ENCODE measurements at places on chromosomes 16 and 17.

- DNase-seq, result peak; percentile 93
These were observed 649 bp downstream of the GSE1 start for GRCh38 chr16:85613604-85614337.

DNA sequence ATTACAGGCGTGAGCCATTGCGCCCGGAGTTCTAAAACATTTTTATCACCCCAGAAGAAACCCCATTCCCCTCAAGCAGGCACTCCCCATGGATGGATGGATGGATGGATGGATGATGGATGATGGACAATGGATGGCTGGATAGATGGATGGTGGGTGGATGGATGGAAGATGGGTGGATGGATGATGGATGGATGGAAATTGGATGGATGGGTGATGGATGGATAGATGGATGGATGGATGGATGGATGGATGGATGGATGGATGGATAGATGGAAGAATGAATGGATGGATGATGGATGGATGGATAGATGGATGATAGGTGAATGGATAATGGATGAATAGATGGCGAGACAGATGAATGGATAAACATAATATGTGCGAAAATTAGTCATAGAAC lies 16.5 kb downstream of the PLA2G10 start:
- DNase-seq, result no peak

- no peak for DNase-seq
These were observed 36.2 kb upstream of the IRF8 start for GRCh38 chr16:85862476-85863383.

- DNase-seq, result no peak
These were observed 184.6 kb downstream of the TMEM132E start for GRCh38 chr17:34763728-34764665.

DNA sequence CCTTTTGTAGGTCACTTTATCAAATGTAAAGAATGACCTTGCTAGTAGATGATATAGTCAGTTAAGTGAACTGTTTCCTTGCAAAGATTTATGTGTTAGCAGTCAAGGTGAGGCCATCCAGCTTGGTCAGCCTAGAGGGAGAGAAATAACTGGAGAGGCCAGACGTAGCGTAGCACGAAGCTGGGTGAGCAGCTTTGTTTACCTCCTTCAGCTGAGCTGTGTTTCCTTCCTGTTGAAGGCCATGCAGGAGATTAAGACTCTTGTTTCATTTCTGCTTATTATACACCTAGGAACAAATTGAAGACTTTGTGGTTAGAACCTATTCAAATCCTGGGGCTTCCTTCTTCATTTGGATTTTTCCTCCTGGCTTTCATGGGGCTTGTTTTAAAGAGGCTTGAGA lies 267.1 kb downstream of the PHKB start:
- DNase-seq, result no peak

DNA sequence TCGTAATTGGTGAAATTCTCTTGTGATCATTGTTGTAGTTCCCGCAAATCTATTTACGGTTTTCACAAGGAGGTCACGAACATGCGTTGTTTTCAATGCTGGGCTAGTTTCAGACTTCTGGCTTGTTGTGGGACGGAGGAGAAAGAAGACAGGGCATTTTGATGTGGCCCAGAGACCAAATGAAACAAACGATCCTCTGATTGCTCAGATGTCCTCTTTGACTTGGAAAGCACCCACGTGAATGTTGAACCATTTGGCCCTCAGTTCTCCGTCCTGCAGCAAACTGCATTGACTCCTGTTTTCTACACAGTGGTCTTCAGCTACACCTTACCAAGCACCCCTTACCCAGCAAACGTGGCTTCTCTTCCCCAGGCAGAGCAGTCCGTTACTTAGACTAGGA lies 391.0 kb downstream of the WWOX start:
- DNase-seq, result no peak

- DNase-seq, result no peak
These were observed 12.8 kb downstream of the CPD start for GRCh38 chr17:30391534-30391933.

DNA sequence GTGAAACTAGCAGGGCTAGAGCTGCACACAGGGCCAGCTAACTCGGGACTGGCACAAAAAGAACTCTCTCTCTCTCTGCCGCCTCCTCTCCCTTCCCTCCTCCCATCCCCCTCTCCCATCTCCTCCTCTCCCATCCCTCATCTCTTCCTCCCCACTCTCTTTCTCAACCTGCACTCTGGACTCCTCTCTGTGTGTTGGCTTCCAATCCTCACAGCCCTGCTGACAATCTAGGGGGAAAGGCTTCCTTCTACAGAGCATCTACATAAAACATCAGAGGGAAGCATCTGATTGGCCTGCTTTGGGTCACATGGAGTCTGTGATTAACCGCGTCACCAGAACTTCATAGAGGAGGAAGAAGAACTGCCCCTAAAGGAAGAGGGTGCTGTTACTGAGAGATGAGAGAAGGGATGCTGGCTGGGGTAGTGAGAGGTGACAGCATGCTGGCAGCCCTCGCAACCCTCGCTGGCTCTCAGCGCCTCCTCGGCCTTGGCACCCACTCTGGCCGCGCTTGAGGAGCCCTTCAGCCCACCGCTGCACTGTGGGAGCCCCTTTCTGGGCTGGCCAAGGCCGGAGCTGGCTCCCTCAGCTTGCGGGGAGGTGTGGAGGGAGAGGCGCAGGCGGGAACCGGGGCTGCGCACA lies 12.8 kb upstream of the ZFP90 start:
- DNase-seq, result no peak

DNA sequence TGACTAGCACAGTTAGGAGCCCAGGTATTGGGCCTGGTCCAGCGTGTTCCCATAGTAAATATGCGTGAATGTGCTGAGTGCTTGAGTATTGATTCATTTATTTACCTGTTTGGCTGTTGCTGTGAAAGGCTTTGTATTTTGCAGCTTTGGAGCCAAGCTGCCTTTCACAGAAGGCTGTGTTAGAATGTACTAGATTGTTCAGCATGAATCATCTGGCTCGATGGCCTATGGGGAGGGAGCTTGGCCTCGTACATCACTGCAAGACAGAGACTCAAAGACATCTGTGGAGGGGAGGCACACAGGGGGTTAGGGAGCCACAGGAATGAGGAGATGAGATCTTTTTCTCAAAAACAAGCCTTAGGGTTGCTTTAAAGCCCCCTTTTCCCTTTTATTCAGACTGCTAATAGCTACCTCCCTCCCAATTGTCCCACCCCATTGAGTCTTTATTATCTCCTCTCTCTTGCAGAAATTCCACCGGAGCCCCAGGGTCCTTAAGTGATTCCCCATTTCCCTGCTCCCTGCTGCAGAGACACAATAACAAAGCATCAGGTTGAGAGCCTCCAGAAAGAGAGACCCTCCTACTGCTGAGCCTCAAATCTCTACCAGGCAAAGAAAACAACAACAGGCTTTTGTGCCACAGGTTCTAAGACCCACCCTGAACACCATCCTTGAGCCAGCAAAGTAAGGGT lies 307.2 kb downstream of the ABCC12 start:
- DNase-seq, result peak; percentile 65

DNA sequence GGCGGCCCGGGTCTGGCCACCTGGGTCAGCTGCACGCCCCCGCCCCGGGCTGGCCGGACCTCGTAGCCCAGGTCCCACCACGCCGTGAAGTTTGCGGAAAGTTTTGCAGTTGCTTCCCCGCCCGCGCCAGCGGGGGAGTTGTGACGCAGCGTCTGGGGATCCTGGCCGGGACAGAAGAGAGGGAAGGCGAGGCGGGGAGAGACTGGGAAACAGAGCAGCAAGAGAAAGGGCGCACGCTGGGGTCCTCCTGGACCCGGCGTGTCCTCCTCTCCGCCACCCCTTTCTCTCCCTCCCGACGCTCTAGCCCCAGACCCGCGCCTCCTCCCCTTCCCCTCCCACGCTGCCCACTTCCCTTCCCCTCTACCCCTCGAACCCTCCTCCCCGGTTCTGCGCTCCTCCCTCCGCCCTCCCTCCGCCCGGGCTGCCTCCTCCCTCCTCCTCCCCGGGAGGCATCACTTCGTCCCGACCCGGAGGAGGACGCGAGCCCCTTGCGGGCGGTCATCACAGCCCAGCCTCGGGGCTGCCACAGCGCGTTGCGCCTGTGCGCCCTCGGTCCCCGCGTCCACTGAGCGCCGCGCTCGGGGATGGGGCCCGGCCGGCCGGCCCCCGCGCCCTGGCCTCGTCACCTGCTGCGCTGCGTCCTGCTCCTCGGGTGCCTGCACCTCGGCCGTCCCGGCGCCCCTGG lies at the start of gene MRC2:
TSS of gene MRC2 (plus strand) at position 452 of the 685 bp plus-strand sequence. CDS start at position 585, 133 bp downstream.
- peak; percentile 83 for DNase-seq

DNA sequence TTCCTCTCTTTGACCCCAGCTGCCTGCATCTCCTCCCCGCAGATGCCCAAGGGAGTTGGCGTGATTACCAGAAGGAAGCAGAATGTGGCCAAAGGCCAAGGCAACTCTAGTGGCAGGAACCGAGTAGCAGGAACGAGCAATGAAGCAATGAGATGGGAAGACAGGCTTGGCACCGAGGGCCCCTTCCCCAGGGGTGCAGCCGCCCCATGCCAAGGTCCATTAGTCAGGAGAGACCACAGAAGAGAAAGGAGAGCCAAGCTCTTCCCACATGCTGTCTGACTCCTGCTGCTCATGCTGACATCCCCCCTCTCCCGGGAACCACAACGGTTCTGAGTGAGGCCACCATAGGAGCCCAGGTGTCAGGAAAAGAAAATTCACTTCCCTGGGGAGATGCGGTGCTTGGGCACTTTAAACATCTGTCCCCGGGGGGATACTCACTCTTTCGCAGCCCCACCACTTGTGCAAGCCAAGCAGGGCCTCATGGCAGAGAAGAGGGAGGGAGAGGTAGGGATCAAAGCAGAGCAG lies 67.4 kb downstream of the MYO18A start:
- no peak for DNase-seq

DNA sequence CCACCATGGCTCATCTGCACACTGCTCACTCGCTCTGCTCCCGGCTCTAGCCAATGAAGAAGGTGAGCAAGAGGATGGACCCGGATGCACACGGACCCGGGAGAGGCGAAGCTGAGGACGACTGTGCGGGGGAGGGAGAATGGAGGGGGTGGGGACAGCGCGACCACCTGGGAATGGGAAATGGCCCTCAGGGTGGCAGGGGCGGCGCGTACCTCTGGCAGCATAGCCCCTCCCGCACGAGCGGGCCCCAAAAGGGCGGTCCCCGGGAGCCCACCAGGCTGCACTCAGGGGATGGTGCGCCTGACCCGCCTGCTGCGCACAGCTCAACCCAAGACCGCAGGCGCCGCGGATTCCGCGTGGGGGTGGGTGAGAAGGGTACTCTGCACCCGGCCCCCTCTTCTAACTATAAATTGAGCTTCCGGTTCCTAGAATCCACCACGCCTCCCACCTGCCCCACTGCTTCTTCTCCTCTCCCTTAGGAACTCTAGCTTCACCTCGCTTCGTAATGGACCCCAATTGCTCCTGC lies 6.1 kb downstream of the MT1H start:
- DNase-seq, result no peak

- no peak for DNase-seq
These were observed 67.9 kb downstream of the TNRC6C start for GRCh38 chr17:78026381-78026780.

Measured in neural progenitor cell (in vitro differentiated cells).